ENCODE measurements at places on chromosomes 7 and 10.

DNA sequence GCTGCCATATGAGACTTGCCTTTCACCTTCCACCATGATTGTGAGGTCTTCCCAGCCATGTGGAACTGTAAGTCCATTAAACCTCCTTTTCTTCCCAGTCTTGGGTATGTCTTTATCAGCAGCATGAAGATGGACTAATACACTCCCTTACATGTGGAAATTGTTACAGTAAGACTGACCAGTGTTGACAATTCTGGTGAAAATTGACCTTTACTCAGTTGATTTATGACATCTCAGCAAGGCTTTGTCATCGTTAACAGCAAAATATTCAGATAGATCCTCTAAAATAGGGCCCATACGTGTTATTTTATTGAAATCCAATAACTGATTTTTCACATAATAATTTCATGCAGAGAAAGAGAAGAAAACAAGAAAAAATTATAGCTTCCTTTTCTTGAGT lies 377.9 kb upstream of the SEMA3C start:
- no peak for DNase-seq

DNA sequence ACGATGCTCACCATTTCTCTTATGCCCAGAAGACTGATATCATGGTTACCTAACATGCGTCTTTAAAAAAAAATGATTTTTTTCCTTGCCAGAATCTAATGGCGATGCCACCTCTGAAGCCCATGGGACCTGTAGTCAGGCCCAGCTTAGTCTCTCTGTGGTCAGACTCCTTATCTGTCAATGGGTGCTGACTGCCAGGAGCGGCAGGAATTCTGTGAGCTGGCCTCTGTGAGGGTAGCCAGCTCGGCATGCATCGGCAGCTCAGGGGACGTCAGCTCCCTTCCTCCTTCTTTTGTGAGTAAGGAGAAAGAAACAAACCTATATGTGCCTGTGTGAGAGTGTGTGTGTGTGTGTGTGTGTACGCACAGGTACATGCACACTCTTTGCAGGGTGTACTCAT lies 49.9 kb upstream of the ZRANB1 start:
- no peak for DNase-seq

GRCh38 chr10:101693651-101693977 lies 1.4 kb downstream of the FBXW4 start:
- DNase-seq: no peak

DNA sequence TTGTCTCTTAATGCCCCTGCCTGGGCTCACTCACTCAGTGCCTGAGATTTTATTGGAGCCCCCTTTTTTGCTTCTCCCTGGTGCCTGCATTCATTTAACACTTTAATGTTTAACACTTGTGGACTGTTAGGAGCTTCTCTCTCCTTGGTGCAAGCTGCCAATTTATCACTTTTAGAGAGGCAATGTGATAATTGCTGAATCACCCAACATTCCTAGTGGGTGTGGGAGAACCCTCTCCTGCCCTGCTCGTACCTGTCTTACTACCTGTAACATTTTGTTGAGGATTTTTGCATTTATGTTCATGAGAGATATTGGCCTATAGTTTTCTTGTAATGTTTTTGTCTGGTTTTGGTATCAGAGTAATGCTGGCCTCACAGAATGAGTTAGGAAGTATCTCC lies 13.2 kb downstream of the STAM start:
- no peak for DNase-seq

- no peak for DNase-seq
These were observed 82.6 kb upstream of the UCN3 start for GRCh38 chr10:5282137-5282536.

GRCh38 chr7:921581-922333 lies 32.7 kb downstream of the ADAP1 start:
- no peak for DNase-seq

DNA sequence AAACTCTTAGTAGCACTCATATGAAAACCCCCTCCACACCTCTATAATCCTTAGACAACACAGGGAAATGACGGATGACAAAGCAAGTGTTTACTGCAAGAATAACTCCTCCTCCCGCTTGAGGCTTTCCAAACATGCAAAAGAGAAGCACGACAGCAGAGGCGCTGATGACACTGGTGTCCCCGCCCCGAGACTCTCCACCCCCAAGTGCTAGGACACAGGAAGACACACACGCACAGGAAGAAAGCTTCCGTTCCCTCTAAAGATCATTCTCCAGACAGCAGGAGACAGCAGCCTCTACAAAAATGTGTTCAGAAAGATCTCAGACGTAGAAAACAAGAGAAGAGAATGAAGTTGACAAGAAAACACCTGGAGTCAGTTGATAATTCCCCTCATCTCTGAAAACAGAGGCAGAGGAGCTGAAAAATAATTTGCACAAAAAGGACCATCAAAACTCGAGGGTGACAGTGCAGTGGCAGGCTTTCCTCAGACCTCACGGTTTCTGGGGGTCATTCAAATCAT lies 90.2 kb downstream of the DLG5 start:
- no peak for DNase-seq

- DNase-seq: no peak
These were observed 43.7 kb upstream of the BPGM start for GRCh38 chr7:134602881-134603451.

All from frontal cortex (tissue), 4 donors.